ENCODE measurements at places on chromosomes 6 and 20. TPM values are rescaled to one million over a fixed set of nuclear protein-coding genes. Genes with fewer than 3 reads are reported as not detected.

The PABPC1L gene
- total RNA-seq: 61.1 TPM

The OGFR gene
- 47.9 TPM for total RNA-seq

The RHAG gene
- total RNA-seq: not detected

The HLA-F gene
- 222 TPM for total RNA-seq

The RIPOR2 gene
- total RNA-seq: 54.4 TPM

The ARMH2 gene
- 0.55 TPM for total RNA-seq

The NR2E1 gene
- not detected for total RNA-seq

The UBE3D gene
- total RNA-seq: 6.3 TPM

The ULBP3 gene
- 1.2 TPM for total RNA-seq

Measured in CD8-positive, alpha-beta memory T cell (primary cell).